ENCODE measurements at places on chromosomes 5 and 9.

DNA sequence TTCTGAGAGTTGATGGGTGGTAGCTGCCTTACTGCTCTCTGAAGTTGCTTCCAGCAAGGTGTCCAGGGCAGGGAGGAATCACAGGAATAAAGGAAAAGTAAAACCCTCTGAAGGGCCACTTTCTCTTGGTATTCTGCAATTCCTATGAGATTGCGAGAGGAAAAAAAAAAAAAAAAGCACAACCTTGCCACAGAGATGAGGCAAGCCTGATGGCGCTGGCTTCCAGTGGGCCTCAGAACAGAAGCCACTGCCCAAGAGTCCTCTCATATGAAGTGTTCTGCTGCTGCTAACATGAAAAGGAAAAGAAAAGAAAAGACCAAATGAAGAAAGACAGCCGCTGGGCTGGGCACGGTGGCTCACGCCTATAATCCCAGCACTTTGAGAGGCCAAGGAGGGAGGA lies 80.8 kb upstream of the IL17B start:
- DNase-seq, result no peak

- DNase-seq, result no peak
Measured at GRCh38 chr9:84750152-84750865, 80.8 kb downstream of the NTRK2 start.

GRCh38 chr5:159345336-159345735 lies 15.0 kb upstream of the IL12B start:
- DNase-seq, result no peak

GRCh38 chr5:108101130-108101529 lies 280.8 kb downstream of the FBXL17 start:
- DNase-seq, result no peak

DNA sequence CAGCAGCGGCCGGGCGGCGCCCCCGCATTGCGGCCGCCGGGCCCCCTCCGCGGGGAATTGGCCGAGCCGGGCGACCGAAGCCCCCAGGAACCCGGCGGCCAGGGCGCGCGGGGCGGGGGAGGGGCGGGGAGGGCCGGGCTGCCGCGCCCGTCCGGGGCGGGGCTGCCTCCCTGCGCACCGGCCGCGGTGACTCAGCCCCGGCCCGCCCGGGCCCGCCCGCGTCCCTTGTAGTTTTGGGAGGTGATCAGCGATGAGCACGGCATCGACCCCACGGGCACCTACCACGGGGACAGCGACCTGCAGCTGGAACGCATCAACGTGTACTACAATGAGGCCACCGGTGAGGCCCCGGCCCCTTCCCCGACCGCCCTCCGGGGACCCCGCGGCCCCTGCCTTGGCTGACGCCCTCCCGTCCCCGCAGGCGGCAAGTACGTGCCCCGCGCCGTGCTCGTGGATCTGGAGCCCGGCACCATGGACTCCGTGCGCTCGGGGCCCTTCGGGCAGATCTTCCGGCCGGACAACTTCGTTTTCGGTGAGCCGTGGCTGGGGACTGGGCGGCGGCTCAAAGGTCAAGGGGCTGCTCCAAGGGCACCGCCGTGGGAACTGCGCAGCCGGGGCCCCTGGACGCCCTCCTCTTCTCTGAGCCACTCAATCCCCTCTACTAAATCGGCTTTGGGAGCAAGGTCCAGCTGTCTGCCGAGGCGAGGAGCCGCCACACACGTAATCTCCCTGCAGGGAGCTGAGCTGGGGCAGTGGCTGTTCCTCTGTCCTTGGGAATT lies 592 bp downstream of the TUBB4B start:
- peak; percentile 59 for DNase-seq

DNA sequence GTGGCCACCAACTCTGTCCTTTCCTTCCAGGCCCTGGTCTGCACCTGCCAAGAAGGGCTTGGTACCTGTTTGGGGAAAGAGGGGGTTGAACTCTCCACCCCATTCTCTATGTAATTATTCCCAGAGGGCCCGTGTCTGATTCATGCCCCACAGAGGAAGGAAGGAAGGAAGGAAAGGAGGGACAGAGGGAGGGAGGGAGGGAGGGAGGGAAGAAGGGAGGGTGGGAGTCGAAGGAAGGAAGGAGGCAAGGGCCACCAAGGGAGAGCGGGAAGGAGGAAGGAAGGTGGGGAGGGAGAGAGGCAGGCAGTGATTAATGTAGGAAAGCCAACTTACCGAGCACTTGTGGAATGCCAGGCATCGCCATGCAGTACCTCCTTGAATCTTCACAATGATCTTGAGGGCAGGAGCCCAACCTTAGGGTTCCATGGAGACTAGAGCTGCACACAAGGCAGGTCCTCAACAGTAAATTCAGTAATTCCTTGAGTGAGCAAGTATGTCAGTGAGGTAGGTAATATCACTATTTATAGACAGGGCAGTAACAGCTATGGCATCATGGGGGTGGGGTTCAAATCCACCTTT lies 75.8 kb downstream of the FGF18 start:
- no peak for DNase-seq

DNA sequence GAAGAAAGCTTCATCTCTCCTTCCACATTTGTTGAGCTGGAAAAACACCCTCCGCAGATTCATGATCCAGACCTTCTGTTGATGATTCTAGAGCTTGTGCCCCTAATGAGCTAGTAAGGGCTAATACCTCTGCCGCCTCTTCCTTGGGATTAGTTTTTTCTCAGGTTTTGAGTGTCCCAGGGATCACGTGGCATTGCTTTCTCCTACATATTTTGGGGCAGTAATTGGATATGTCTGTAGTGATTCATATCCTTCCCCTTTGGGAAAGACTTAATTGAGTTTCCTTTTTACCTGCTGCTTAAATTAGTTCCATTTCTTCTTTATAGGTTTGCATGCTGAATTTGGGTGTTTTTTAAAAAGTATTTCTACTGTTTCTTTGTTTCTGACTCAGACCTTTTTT lies 143.9 kb downstream of the GOLPH3 start:
- DNase-seq, result no peak

GRCh38 chr9:110123341-110124095 lies 84.4 kb downstream of the C9orf152 start:
- DNase-seq, result no peak

DNA sequence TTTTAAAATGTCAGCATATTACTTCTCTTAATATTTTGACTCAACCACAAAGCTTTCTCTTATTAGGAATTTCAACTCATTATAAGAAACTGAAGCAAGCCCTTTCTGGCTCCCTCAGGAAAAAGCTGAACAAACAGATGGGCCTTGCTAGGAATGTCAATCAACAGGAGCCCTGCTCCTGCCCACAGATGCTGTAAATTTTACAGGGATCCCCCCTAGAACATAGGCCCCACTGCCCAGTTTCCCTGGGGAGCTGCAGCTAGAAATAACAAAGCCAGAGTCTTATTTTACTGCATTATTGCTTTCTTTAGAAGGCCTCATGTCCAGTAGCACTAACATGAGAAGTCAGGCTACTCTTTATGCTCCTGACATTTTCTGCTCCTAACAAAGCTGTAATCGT lies 103.8 kb downstream of the PCSK1 start:
- no peak for DNase-seq

DNA sequence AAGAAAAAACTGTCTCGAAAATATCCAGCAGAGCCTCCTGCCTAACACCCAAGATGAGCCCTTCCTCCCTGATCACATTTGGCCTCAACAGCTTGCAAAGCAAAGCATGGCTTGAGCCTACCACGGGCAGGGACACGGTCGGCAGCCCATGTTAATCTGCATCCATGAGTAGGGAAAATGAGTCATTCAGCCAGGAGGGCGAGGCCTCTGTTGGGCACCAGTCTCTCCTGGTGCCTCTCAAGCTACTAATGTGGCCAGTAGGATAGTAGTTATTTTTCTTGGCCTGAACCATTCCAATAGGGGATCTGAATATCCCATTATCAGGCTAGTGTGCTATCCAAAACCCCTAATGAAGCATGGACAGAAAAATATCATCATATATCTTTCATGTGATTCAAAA lies 43.0 kb upstream of the SHB start:
- no peak for DNase-seq

GRCh38 chr5:155728146-155728856 lies 598.7 kb upstream of the SGCD start:
- no peak for DNase-seq

GRCh38 chr5:88829054-88829453 lies 53.9 kb downstream of the MEF2C start:
- no peak for DNase-seq

DNA sequence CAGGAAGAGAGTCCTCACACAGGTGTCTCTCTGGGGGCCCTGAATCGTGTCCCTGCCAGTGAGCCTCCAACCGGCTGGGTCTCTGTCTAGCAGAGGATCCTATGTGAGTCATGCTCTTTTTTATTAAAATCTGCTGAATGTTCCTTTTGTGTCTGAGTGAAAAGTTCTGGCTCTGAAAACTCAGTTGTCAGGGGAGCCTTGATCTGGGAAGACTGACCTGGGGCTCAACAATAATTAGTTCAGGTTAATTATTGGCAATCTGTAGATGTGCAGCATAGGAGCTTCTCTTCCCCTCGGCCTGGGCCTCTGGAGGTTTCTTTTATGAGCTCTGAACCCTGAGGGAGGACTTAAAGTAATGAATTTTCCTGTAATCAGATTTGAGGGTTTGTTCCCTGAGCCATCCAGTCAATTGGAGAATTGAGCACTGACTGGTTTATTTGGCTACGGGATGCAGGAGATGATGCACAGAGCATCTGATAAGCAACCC lies 45.2 kb downstream of the ALG2 start:
- no peak for DNase-seq

DNA sequence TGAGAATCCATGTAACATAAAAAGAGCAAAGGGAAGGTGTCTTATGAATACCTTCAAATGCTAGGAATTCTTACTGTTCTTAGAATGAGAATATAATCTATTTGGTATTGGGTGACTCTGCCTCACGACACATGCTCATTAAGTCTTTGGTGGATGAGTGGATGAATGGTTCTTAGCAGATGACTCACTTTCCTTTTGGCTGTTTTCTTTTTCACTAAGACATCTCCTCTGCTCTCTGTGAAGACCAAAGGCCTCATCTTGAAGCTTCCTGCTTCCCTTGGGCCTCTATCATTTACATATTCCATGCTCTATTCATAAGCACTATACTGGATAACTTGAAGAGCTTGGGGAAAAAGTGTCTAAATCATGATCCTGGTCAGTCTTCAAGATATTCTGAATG lies 468.1 kb downstream of the SPATA31D1 start:
- DNase-seq, result no peak

DNA sequence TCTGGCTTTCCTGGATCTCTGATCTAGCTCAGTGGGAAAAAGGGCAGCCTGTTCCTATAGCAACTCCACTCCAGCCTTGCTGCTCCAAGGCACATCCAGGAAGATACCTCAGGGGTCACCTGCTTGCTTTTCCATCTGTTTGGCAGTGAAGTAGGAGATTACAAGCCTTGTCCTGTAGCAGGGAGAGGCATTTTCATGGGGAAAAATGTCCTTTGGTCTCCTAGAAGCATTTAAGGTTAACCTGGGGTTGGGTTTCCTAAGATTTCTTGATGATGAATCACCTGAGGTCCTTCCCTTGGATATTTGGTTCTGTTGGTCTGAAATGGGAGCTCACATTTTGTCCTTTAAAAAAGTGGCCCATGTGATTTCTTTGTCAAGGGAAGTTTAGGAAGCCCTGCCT lies 1.5 kb upstream of the TMEM174 start:
- no peak for DNase-seq

GRCh38 chr5:74630453-74631066 lies 10.0 kb downstream of the ENC1 start:
- no peak for DNase-seq

GRCh38 chr5:179832039-179832745 lies 11.5 kb downstream of the SQSTM1 start:
- no peak for DNase-seq

DNA sequence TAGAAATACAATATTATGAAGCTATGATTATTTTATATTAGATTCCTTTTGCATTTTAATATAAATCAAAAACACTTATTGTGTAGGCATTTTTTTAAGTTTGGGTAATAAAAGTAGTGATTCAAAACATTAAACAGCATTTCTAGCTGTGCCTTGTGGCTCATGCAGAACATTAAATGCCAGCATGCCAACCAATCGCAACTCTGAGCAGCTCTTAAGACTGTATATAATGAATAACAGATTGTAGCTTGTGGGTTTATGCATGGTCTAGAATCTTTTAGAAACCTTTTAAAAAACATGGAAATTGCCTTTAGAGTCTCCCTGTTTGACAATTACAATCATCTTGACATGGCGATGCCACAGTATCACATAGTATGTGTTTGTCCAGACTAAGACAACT lies 903.8 kb downstream of the EFNA5 start:
- DNase-seq, result no peak

DNA sequence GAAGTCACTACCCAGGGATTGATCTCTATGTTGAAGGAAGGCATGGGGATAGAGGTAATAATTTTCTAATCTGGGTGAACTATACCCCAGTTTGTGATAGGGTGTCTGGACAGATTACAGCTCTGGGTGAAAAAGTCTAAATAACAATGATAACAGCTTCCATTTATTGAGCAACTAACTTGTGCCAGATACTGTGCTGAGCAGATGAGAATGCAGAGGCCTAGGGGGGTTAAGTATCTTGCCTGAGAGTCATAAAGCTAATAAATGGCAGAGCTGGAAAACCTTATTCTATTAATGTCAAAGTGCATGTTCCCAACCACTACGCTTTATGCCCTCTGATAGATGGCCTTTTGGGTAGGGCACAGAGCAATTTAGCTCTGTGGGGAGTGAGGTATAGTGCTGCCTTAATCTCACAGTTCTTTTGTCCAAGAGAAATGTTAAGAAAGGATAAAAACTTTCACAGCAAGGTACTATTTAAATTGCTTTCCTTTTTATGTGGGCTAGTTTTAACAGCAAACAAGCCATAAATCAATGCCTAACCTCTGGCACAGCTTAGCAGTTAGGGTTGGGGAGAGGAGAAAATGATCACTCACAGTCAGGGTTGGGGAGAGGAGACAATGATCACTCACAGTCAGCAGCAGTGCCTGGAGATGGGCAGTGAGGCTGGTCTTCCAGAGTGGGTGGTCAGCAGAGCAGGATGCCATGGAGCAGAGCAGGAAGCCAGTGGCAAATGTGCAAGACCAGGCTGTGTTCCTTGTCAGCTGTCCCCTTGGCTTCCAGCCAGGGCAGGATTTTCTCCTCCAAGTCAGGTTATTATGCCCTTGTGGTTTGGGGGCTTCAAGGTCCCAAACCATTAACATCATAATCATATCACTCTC lies 187.0 kb downstream of the CARTPT start:
- DNase-seq, result peak; percentile 20

DNA sequence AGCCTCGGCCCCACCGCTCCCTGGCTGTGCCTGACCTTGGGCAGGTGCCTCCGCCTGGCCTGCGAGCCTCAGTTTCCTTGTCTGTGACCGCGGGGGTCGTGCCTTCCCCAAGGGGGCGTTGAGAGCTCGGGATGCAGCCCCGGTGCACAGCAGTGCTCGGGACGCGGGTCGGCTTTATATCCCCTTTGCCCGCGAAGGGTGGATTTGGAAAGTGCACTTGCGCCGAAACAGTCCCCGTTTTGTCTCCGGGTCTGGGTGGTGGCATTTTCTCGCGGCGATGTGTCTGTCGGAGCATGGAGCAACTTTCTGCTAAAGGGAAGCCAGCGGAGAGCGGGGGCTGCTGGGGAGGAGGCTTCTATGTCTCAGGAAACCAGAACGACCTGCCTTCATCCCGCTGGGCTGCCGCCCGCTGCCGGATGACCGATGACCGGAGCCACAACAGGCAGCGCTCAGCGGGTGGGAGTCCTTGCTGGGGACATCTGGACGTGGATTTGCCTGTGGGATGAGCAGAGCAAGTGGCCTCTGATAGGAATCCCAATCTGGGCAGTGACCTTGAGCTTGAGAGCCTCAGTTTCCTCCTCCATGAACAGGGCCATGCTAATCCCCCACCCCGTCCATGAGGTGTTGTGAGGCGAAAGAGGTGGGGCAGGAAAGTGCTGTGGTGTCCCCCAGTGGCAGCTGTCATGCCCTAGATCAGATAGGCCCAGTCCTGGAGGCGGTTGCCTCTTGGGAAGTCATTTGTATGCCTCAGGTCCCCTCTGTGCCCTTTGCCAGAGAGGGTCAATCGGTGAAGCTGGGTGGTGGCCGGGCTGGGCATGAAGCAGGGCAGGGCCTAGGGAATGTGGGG lies 651 bp downstream of the HRH2 start:
- DNase-seq, result no peak
